ENCODE measurements at places on chromosomes 3 and 15.

- DNase-seq: no peak
Measured at GRCh38 chr3:109071350-109072142, 46.4 kb downstream of the MORC1 start.

DNA sequence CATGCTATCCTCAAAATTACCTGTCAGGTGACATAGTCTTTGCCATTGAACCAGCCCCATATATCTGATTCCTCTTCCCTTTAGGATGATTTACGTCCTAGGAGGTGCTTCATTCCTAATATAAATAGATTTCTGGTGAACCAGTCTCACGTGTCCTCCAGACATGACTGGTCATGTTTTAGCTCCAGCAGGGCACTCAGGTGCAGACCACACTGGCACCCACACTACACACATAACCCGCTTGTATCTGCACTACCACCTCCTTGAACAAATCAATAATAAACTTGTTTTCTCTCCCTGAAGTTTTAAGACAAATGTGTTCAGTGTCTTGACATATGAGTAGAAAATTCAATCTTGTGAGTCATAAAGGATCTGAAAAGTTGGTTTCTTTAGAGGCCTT lies 155.5 kb downstream of the GOLIM4 start:
- no peak for DNase-seq

- DNase-seq: no peak
Measured at GRCh38 chr3:62885136-62885535, 9.9 kb upstream of the CADPS start.

- DNase-seq: no peak
Measured at GRCh38 chr15:31523655-31524049, 197.0 kb downstream of the KLF13 start.

GRCh38 chr3:124594581-124594980 lies 135.7 kb upstream of the UMPS start:
- no peak for DNase-seq

Measured in thyroid gland (tissue), 4 donors.